Stimulated activated CD8-positive, alpha-beta memory T cell treated with anti-CD3 and anti-CD28 coated beads, Interleukin-7, amount 100 ng/mL, for 48 hours (primary cell): ENCODE measurements at places on chromosomes 16 and 17.

GRCh38 chr16:62462971-62463370 is 426.7 kb upstream of the CDH8 start:
- no peak for DNase-seq

DNA sequence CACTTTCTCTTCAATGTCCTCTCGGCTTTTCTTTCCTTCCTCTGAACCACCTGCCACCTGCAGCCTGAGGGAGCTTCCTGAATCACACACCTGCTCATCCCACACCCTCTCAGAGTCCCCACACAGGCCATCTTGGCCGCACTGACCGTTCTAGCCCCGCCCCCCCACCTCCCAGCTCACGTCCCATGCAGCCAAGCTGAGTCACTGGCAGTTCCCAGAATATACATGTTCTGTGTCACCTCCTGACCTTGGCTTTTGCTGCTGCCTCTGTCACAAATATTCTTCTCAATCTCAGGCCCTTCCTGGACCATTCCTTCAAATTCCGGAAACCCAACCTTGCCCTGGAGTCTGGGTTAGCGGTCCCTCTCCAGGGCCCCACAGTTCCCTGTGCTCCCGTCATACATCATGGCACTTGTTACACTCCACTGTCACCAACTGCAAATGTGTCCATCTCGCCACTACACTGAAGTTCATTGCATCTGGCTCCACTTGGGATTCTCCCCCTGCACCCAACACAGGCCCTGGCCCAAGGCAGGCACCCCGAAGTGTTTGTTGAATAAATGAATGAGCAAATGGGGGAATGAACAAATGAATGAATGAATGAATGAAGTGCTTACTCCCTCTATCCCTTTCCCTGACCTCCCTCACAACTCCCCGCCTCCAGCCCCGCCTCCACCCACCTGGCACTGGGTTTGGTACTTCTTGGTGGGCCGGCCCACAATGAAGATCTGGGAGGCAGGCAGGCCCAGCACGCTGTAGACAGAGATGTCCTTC is 12.8 kb downstream of the PIMREG start:
- DNase-seq, result no peak

DNA sequence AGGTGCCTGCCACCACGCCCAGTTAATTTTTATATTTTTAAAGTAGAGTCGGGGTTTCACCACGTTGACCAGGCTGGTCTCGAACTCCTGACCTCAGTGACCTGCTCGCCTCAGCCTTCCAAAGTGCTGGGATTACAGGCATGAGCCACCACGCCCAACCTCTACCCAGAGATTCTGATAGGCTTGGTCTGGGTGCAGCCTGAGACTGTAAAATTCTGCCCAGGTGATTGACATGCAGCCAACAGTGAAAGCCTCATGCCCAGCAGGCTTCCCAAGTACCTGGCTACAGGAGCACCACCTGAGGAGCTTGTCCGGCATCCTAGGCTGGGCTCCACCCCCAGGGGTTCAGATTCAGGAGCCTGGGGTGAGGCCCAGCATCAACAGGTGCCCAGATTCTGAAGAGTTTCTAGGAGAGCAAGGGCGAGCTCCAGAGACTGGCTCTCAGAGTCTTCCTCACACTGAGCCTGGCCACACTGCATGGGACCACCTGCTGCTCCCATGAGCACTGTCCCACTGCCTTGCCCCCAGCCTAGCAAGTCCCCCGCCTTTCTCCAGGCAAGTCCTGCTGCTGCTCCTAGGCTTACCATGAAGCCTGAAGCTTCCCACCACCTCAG is 16.6 kb downstream of the ZNF385C start:
- DNase-seq, result no peak

DNA sequence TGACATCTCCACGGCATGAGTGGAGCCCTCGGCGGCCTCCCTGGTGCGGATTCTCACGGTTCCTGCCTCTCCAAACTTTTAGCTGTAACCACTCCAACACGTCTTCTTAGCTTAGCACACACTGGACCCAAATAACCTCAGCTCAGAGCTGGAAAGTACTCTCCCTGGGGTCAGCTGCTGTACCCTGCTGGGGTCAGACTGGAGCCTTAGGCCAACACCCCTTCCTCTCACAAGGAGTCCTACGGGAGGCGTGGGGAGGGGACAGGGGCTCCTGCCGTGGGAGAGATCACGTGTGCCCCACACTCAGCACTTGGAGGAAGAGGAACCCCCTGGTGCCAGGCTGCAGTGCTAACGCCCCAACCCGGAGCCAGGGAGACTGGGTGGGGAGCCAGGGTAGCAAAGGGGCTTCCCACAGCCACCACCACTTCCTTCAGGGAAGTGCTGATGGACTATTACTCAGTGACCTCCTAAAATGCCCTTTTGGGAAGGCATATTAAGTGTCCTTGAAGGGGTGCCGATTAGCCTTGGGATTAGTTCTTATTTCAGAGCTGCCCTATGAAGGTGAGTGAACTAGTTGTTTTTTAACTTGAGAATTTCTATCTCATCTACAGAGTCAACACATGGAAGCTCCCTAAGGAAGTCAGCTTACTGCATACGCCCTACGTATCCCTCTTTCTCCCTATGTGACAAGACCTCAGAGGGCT is 124.0 kb downstream of the HIC1 start:
- DNase-seq, result no peak

GRCh38 chr17:37576281-37576680 is 32.9 kb downstream of the SYNRG start:
- DNase-seq, result no peak

DNA sequence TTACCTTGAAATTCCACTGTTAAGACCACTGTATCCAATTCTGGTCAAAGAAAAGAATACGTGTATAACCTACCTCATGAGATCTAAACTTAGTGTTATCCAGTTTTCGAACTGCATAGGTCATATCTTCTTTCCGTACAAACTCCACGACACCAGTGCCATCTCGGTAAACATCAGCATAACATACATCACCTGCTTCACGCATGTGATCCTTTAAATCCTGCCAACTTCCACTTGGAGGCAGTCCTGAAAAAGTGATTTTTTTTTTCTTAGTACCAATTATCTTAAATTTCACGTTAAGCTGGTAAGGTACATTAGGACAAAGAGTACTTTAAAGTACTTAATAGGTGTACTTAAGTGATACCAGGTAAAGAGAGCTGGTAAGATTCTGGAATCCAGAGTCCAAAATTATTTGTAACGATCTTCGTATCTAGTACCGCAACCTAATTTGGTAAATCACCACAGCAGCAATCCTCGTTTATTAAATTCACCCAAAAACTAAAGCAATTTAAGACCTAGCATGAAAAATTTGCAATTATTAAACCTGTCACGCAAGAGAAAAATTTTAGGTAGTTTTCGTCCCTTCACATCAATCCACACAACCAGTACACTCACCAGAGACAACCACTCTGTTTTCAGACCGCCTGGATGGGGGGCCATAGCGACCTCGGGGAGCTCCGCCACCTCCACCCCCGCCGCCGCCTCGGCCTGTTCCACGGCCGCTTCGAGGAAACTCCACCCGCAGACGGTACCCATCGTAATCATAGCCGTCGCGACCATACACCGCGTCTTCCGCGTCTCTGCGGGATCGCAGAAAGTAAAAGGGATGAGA is 1.1 kb downstream of the SRSF1 start:
- no peak for DNase-seq

DNA sequence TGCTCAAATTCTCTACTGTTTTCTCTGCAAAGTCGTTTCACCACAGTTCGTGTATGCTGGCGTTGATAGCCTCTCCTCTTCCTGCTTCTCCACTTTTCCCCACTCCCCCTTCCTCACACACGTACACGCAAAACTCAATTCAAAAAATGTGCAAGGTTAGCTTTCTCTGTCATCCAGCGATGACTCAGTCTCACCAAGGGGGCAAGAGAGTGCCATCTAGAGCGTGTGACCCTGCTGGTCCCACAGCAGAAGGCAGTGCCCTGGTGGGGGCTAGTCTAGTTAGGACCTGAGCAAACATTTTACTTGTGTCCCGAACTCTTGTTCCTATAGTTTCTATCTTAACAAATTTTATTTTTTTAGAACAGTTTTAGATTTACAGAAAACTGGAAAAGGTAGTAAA is 121.2 kb upstream of the CHMP6 start:
- no peak for DNase-seq

DNA sequence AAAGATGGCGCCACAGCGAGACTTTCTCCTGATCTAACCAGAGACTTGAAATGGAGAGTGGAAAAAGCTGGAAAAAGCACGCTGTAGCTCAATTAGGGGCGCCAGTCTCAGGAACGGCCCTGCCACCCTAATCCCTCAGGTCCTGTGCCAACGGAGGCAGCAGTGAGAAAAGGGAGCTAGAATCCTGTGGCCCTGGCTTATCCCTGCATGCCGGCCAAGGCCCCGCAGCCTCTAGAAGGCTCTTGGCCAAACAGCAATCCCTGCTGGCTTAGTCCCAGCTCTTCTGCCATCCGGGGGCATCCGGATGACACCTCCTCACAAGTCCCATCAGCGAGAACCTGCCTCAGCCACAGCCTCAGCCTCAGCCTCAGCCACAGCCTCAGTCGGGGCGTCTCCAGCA is 69.8 kb downstream of the MRM3 start:
- no peak for DNase-seq

- DNase-seq, result no peak
Measured at GRCh38 chr16:2820836-2821486, 3.9 kb downstream of the PRSS21 start.

- no peak for DNase-seq
Measured at GRCh38 chr17:38746004-38746848, 1.9 kb downstream of the PCGF2 start.

GRCh38 chr17:79942591-79943346 is 92.9 kb downstream of the TBC1D16 start:
- peak; percentile 18 for DNase-seq

DNA sequence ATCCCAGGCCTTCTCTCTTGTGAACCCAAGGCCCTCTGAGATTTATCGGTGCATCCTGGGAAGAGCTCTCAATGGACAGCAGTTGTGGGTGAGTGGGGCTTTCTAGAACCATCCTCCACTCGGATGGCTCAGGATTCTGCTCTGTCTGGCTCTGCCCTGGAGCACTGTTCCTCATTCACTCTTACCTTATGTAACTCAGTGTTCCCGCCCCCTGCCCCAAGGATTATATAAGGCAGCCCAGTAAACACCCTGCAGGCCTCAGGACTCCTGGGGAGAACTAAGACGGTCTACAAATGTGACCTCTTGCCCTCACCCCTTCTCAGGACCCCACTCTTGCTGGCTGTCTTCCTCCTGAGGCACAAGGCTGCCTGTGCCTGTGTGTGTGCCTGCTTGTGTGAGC is 3.8 kb downstream of the RPRML start:
- DNase-seq, result no peak

DNA sequence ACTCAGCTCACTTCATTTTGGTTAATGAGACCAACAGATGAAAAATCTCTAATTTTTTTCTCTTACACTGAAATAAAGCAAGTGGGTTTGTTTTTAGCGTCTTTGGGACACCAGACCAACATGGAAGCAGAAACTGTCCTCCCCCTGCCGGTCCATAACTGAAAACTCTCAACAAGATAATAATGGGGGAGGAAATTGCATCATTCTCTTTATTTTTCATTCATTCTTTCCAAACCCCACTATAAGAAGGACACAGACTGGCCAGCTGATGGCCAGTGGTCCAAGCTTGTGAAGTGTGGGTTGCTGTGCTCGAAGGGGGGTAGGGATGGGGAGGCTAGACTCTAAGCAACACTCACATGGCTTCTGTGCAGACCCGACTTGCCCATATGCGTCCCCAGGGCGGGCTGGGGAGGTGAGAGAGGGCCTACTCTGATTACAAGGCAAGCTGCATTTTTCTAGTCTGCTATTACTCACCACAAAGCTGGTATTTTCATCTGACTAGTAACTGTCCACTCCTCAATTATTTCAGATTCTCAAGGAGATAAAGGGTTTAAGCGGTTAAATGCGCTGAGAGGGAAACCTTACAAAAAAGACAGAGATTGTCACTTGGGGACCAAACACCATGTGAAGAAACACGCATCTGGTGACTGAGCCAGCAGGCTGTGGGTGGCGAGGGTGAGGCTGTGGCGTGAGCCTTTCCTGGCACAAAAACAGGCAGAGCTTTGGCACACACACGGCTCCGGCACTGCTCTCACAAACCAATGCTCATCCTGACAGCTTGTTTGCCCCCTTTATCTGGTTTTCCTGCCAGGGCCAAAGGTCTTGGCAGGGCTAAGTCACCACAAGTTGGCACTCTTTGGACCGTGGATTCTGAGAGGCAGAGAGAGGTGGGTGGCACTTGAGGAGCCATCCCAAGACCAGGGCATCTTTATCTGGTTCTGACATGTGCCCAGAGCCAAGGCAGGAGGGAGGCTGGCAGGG is 38.2 kb downstream of the MARF1 start:
- DNase-seq, result no peak

- no peak for DNase-seq
Measured at GRCh38 chr16:6111390-6111789, 1013.8 kb upstream of the EEF2KMT start.

DNA sequence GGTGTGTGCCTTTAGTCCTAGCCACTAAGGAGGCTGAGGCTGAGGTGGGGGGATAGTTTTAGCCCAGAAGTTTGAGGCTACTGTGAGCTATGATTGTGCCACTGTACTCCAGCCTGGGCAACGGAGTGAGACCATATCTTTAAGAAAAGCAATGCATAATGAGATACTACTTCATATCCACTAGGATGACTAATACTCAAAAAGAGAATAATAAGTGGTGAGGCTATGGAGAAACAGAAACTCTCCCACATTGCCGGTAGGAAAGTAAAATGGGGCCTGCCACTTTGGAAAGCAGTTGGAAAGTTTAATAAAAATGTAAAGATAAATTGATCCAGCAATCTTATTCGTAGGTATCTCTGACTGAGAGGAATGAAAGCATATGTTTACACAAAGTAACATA is 4.6 kb upstream of the NPIPB2 start:
- DNase-seq, result no peak

DNA sequence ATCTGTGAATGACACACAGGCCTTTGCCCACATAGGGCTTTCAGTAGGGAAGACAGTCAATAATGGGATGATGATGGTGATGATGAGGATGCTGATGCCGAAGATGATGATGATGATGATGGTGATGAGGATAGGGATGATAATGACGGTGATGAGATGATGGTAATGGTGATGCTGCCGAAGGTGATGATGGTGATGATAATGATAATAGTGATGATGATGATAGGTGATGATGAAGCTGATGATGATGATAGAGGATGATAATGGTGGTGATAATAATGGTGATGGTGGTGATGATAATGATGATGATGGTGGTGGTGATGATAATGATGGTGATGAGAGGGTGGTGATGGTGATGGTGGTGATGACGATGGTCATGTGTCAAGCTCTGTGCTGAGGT is 12.9 kb downstream of the FOXL1 start:
- no peak for DNase-seq
